Stimulated activated CD4-positive, alpha-beta T cell treated with anti-CD3 and anti-CD28 coated beads, Interleukin-4, amount 100 ng/mL, for 1 hour (primary cell): ENCODE measurements at places on chromosomes 2 and 18.

GRCh38 chr2:207223051-207223450, 57.3 kb upstream of the KLF7 start:
- no peak for DNase-seq

DNA sequence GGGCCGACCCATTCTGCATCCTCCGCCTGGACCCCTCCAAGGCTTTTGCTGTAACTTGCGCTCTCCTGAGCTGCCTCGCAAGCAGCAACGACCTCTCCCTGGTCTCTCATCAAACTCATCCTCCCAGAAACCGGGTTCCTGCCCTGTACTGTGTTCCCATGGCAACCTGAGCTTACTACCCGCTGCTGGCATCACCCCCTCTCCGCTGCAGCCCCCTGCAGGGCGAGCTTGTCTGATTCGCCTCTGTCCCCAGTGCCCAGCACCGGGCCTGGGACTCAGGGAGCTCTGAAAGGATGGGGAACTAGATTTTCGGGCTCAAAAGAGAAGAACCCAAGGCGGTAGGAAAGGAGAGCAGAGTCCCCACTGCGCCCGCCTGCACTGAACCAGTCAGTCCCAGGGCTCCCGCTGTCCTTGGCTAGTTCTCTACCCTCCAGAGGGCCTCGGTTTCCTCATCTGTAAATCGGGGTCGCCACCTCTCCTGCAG, 463 bp downstream of the HS1BP3 start:
- DNase-seq, result peak; percentile 16

DNA sequence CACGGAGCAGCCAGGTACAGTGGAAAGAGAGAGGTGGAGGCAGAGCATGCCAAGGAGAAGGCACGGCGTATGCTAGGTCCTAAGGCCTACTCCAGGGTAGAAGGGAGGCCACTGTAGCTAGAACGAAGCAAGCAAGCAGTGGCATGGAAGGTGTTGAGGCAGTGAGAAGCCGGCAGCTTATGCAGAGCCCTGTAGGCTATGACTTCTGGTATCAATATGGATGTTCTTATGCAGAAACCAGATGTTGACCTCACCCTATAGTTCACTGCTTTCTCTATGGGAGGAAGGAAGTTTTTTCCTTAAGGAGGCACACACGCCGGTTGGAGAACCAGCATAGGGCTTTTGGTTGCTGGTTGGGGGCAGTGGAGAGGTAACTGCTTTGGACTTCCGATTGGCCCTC, 6.1 kb downstream of the MGAT5 start:
- no peak for DNase-seq

- DNase-seq, result no peak
These were observed 49.2 kb downstream of the MYOM1 start for GRCh38 chr18:3170441-3171161.

GRCh38 chr2:98736464-98736889, 5.5 kb upstream of the MGAT4A start:
- no peak for DNase-seq

- no peak for DNase-seq
These were observed 685.6 kb upstream of the SALL3 start for GRCh38 chr18:78293940-78294541.

DNA sequence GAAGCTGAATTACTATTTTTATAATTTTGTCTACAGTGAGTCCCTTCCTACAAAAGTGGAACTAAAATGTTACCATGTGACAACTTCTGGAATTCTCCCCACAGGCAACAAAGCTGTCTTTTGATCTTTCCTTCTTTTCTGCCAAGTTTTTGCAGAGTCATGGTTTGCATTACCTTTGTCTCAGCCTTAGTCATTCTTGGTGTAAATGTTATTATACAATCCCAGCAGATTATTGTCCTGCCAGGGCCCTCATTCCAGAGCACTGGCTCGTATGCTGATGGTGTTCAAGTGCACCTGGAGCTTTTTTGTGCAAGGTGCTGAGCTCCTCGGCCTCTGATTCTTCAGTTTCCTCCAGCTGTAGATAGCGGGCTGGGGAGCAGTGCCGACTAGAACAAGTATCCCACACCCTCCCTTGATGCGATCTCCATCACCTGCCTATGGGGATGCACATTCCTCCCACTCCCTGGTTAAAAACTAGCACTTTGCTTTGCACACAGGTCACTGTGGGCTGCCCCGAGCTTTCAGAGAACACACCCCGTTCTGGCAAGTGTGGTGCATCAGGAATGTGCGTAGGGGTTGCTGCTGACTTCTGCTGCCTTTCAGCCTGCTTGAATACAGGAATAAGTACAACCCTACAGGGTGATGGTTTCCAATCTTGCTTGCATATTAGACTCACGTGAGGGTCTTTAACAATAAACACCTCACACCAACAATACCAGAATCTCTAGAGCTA, 263.6 kb downstream of the RNF144A start:
- no peak for DNase-seq

DNA sequence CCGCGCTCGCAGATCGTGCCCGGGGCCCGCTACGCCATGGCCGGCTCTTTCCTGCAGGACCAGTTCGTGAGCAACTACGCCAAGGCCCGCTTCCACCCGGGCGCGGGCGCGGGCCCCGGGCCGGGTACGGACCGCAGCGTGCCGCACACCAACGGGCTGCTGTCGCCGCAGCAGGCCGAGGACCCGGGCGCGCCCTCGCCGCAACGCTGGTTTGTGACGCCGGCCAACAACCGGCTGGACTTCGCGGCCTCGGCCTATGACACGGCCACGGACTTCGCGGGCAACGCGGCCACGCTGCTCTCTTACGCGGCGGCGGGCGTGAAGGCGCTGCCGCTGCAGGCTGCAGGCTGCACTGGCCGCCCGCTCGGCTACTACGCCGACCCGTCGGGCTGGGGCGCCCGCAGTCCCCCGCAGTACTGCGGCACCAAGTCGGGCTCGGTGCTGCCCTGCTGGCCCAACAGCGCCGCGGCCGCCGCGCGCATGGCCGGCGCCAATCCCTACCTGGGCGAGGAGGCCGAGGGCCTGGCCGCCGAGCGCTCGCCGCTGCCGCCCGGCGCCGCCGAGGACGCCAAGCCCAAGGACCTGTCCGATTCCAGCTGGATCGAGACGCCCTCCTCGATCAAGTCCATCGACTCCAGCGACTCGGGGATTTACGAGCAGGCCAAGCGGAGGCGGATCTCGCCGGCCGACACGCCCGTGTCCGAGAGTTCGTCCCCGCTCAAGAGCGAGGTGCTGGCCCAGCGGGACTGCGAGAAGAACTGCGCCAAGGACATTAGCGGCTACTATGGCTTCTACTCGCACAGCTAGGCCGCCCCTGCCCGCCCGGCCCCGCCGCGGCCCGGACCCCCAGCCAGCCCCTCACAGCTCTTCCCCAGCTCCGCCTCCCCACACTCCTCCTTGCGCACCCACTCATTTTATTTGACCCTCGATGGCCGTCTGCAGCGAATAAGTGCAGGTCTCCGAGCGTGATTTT, 7.6 kb downstream of the TBR1 start:
- DNase-seq, result no peak
